ENCODE measurements at places on chromosomes 3 and 15. TPM values are rescaled to one million over a fixed set of nuclear protein-coding genes. Genes with fewer than 3 reads are reported as not detected.

Gene FRMD4B
- 102 TPM for total RNA-seq

Gene SST
- not detected for total RNA-seq

Gene TLR9
- total RNA-seq: not detected

Gene P2RY13
- total RNA-seq: not detected

Gene C15orf62
- total RNA-seq: not detected

Gene VPS33B
- total RNA-seq: 16.0 TPM

- H3K4me1 ChIP-seq: no peaks in the 10 kb centered on the region
- H3K27me3 ChIP-seq: peaks cover 1% of the 10 kb centered on the region
- no peak overlapping the region for H3K4me3 ChIP-seq
These were observed 56.2 kb upstream of the GLCE start for GRCh38 chr15:69104050-69104750.

DNA sequence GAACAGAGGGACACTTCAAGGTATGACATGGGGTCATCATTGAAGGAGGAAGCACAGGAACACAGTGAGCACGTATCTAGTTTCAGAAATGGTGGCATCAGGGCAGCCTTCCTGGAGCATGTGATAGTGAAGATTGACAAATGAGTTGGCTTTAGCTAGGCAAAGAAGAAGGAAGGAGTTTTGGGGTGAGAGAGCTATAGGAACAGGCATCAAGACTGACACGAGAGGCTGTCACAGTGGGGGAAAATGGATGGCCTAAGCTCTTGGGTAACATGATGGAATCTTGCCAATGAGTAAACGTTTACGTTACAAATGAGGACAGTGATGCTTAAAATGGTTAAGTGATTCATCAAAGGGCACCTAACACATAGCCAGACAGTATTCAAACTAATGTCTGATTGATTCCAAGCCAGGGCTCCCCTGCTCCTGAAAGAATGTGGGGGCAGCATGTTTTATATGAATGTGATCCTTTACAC, 23.1 kb upstream of the GPR171 start:
- peaks cover 1% of the 10 kb centered on the region for H3K27me3 ChIP-seq
- H3K27ac ChIP-seq: no peak overlapping the region
- no peak overlapping the region for H3K4me3 ChIP-seq
- peaks cover 8% of the 10 kb centered on the region for H3K36me3 ChIP-seq

DNA sequence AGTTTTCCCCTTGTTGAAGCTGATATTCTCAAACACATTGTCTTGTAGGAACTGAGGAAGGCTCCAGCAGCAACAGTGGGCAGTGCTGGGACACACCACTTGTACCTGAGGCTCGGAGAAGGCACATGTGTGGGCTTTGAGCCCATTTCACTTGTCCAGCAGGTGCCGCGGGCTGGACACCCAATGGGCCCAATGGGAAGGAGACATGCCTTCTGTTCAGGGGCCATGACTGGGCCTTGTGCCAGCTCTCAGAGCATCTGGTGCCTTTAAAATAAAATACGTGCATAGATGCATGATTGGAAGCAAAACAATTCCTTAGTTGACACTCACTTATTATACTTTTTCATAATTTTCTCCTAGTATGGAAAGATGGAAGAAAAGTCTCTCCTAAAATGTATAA, 334.2 kb downstream of the KLF13 start:
- H3K27me3 ChIP-seq: peaks cover 2% of the 10 kb centered on the region
- no peak for DNase-seq
- no peak overlapping the region for H3K27ac ChIP-seq
- no peaks in the 10 kb centered on the region for H3K4me1 ChIP-seq
- H3K36me3 ChIP-seq: no peaks in the 10 kb centered on the region
- no peak overlapping the region for H3K4me3 ChIP-seq

- H3K27ac ChIP-seq: no peak overlapping the region
- no peak overlapping the region for H3K4me3 ChIP-seq
- H3K27me3 ChIP-seq: no peaks in the 10 kb centered on the region
- H3K4me1 ChIP-seq: no peaks in the 10 kb centered on the region
These were observed 287.2 kb upstream of the GADL1 start for GRCh38 chr3:31181661-31182060.

DNA sequence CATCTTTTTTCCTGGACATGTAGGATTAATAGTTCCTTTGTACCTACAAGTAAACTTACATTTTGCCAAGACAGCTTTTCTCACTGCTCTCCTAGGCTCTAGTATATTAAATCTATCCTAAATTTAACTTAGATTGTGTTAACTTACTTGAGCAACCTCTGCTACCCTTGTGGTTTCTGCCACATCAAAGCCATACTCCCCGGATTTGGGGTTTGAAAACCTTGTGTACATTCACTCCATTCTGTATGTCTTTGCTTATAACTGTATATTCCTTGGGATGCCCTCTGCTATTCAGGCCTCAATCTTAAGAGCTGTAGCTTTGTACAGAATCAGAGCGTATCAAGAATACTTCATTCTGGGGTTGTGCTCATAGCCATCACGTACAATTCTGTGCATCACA, 60.4 kb downstream of the ARIH1 start:
- H3K4me3 ChIP-seq: no peak overlapping the region
- no peaks in the 10 kb centered on the region for H3K27me3 ChIP-seq
- no peak overlapping the region for H3K27ac ChIP-seq
- H3K4me1 ChIP-seq: no peaks in the 10 kb centered on the region
- peaks cover 6% of the 10 kb centered on the region for H3K36me3 ChIP-seq

- peak; percentile 15 for DNase-seq
- peaks cover 6% of the 10 kb centered on the region for H3K36me3 ChIP-seq
- H3K27ac ChIP-seq: peak overlapping the region; percentile 74
- H3K27me3 ChIP-seq: peaks cover 13% of the 10 kb centered on the region
- peaks cover 22% of the 10 kb centered on the region for H3K4me1 ChIP-seq
These were observed 1.7 kb downstream of the BNC1 start for GRCh38 chr15:83282776-83283137.

DNA sequence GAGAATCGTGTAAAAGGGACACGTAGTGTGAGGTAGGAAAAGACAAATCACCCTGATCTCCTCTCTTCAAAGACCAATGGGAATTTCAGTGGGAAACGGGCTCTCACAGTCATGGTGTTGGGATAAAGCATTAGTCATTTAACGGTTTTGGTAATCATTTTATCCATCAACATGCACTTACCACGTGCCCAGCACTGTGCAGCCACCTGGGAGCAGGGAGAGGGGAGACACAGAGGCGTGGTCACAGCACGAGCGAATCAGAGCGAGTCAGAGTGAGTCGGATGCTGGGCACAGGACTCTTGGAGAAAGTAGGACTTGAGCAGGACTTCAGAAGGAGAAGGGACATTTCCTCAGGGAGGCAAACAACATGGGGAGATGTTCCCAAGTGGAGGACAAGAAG, 130.8 kb downstream of the MINAR1 start:
- no peaks in the 10 kb centered on the region for H3K4me1 ChIP-seq
- no peaks in the 10 kb centered on the region for H3K36me3 ChIP-seq
- no peak overlapping the region for H3K27ac ChIP-seq
- no peak for DNase-seq

- H3K4me3 ChIP-seq: no peak overlapping the region
- H3K36me3 ChIP-seq: no peaks in the 10 kb centered on the region
- H3K27ac ChIP-seq: peak overlapping the region; percentile 75
- peaks cover 26% of the 10 kb centered on the region for H3K4me1 ChIP-seq
- peak; percentile 12 for DNase-seq
These were observed 10.9 kb downstream of the LRRFIP2 start for GRCh38 chr3:37163262-37164015.

Data from endothelial cell (in vitro differentiated cells).